ENCODE measurements at places on chromosomes 6 and 20. TPM values are rescaled to one million over a fixed set of nuclear protein-coding genes. Genes with fewer than 3 reads are reported as not detected.

DNA sequence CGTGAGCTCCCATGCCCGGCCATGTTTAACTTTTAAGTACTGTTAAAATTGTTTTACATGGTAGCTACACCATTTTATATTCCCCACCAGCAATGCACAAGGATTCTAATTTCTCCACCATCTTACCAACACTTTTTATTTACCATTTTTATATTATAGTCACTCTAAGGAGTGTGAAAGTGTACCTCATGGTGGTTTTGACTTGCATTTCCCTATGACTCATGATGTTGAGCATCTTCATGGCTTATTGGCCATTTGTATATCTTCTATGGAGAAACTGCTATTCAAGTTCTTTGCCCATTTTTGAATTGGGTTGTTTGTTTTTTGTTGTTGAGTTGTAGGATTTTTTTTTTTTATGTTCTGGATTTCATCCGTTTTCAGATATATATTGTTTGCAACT is 15.6 kb upstream of the BPHL start:
- DNase-seq = no peak
- H3K27me3 ChIP-seq = no peaks in the 10 kb centered on the region
- peaks cover 4% of the 10 kb centered on the region for H3K4me1 ChIP-seq
- peaks cover 61% of the 10 kb centered on the region for H3K36me3 ChIP-seq
- H3K4me3 ChIP-seq = no peak overlapping the region

GRCh38 chr6:81933608-81934051 is 181.1 kb upstream of the TENT5A start:
- no peaks in the 10 kb centered on the region for H3K27me3 ChIP-seq
- no peak overlapping the region for H3K27ac ChIP-seq
- H3K4me3 ChIP-seq = no peak overlapping the region
- no peaks in the 10 kb centered on the region for H3K36me3 ChIP-seq

DNA sequence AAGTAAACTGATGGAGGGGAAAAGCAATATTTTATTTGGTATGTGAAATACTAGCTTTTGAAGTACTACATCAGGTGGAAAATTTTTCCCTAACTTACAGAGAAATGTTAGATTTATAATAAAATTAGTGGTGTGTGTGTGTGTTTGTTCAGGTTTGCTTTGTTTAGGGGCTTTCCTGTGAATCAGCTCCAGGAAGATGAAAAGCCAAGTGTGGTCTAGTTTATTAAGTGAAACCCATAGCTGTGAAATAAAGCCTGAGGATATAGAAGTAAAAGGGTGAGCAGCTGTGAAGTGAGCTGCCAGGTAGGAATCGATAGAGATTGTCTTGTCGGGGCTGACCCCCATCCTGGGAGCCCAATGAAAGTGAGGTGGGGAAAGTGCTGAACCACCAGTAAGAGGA is 347.6 kb upstream of the IMPG1 start:
- no peaks in the 10 kb centered on the region for H3K36me3 ChIP-seq
- no peak for DNase-seq
- H3K4me1 ChIP-seq = no peaks in the 10 kb centered on the region
- no peaks in the 10 kb centered on the region for H3K27me3 ChIP-seq

DNA sequence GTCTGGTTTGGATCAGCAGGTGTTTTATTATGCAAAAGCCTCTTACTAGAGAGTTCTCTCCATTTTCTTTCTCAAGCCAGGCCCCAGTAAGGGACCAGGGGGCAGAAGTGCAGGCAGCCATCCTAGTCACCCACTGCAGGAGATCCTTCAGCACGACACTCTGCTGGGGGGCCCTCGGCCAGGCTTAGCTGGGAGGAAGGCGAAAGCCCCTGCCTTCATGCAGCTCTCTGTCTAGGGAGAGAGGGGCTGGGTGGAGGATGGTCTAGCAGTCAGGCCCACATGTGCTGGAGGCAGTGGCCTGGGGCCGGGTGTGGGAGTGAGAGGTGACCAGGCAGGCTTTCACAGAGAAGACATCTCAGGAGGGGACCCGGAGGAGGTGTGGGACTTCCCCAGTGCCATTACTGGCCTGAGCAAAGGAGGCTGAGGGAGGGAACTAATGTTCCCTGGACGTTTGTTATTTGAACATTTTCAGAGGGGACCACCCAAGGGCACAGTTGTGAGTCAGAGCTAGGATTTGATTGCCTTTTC is 33.5 kb upstream of the VSTM2L start:
- H3K27me3 ChIP-seq = no peaks in the 10 kb centered on the region
- no peak for DNase-seq
- H3K36me3 ChIP-seq = peaks cover 17% of the 10 kb centered on the region
- H3K27ac ChIP-seq = no peak overlapping the region

- no peak for DNase-seq
- no peaks in the 10 kb centered on the region for H3K36me3 ChIP-seq
- no peaks in the 10 kb centered on the region for H3K27me3 ChIP-seq
These were observed 404.4 kb upstream of the GJE1 start for GRCh38 chr6:141728330-141728729.

DNA sequence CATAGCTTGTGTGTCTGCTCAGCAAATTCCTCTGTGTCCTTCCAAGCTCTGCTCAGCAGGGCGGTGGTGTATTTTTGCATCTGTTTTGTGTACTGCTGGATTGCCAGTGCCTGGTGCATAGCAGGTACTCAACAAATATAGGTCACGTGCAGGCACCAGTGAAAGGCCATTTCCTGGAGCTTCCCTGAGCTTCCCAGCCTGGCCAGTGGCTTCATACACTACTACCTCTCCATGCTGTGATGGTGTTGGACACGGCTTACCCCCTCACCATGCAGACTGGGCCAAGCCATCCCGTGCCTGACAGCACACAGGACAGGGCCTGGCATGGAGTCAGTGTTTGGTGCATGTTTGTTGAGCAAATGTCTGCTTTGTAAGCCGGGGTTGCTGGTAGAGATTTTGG is 7.7 kb upstream of the PHACTR3 start:
- H3K4me1 ChIP-seq = no peaks in the 10 kb centered on the region
- no peak overlapping the region for H3K4me3 ChIP-seq
- no peak for DNase-seq
- H3K36me3 ChIP-seq = no peaks in the 10 kb centered on the region
- H3K27me3 ChIP-seq = peaks cover 27% of the 10 kb centered on the region
- no peak overlapping the region for H3K27ac ChIP-seq

GRCh38 chr6:24795106-24795505 is 3.6 kb downstream of the ARMH2 start:
- H3K36me3 ChIP-seq = peaks cover 4% of the 10 kb centered on the region
- H3K4me3 ChIP-seq = no peak overlapping the region
- H3K27me3 ChIP-seq = no peaks in the 10 kb centered on the region
- no peak overlapping the region for H3K27ac ChIP-seq
- no peak for DNase-seq
- peaks cover 19% of the 10 kb centered on the region for H3K4me1 ChIP-seq

- H3K27ac ChIP-seq = no peak overlapping the region
- peaks cover 11% of the 10 kb centered on the region for H3K4me1 ChIP-seq
These were observed 15.2 kb downstream of the DSE start for GRCh38 chr6:116385921-116386320.

- no peaks in the 10 kb centered on the region for H3K4me1 ChIP-seq
- peaks cover 2% of the 10 kb centered on the region for H3K27me3 ChIP-seq
- DNase-seq = no peak
- no peaks in the 10 kb centered on the region for H3K36me3 ChIP-seq
These were observed 109.6 kb upstream of the MAP3K4 start for GRCh38 chr6:160882006-160882405.

- no peaks in the 10 kb centered on the region for H3K27me3 ChIP-seq
- H3K36me3 ChIP-seq = no peaks in the 10 kb centered on the region
- no peak overlapping the region for H3K4me3 ChIP-seq
- no peaks in the 10 kb centered on the region for H3K4me1 ChIP-seq
- no peak for DNase-seq
These were observed 437.7 kb downstream of the COL12A1 start for GRCh38 chr6:74768120-74768519.

DNA sequence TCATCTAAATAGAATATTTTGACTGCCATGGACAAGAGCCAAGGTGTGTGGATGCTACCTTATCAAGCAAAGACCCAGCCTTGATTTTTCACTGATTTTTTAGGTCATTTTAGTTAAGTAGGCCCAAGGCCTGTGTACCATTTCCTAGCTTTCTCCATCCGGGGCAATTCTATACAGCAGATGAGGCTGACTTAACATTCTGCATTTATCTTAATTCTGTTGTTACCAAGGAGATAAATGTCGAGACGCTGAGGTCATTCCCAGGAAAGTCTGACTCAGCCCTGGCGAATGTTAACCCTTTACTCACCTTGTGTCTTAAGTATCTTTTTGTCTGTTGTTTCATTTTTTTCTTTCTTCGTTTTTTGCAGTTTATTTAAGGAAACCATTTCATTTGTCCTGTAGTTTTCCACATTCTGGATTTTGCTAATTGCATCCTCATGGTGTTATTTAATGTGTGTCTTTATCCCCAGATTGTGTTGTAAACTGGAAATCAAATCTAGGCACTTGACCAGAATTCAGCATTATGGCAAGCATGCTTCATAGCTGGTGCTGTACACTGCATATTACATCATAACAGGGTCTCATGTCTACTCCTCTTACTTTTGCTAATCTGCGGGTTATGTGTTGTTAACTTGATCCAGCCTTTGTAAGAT is 277.0 kb downstream of the CDKAL1 start:
- no peaks in the 10 kb centered on the region for H3K27me3 ChIP-seq
- no peak overlapping the region for H3K27ac ChIP-seq
- H3K4me3 ChIP-seq = no peak overlapping the region
- peaks cover 18% of the 10 kb centered on the region for H3K36me3 ChIP-seq
- no peak for DNase-seq
- H3K4me1 ChIP-seq = no peaks in the 10 kb centered on the region

GRCh38 chr20:46255440-46256104 is 52.7 kb downstream of the CDH22 start:
- H3K4me3 ChIP-seq = no peak overlapping the region
- DNase-seq = no peak
- no peaks in the 10 kb centered on the region for H3K4me1 ChIP-seq
- no peak overlapping the region for H3K27ac ChIP-seq
- H3K36me3 ChIP-seq = no peaks in the 10 kb centered on the region
- peaks cover 29% of the 10 kb centered on the region for H3K27me3 ChIP-seq

GRCh38 chr6:139888681-139889122 is 514.3 kb upstream of the CITED2 start:
- no peak overlapping the region for H3K27ac ChIP-seq
- H3K4me3 ChIP-seq = no peak overlapping the region
- H3K36me3 ChIP-seq = no peaks in the 10 kb centered on the region
- H3K4me1 ChIP-seq = no peaks in the 10 kb centered on the region
- DNase-seq = no peak
- peaks cover 9% of the 10 kb centered on the region for H3K27me3 ChIP-seq

- no peaks in the 10 kb centered on the region for H3K36me3 ChIP-seq
- no peak for DNase-seq
- H3K4me3 ChIP-seq = no peak overlapping the region
- no peaks in the 10 kb centered on the region for H3K27me3 ChIP-seq
- H3K4me1 ChIP-seq = no peaks in the 10 kb centered on the region
- no peak overlapping the region for H3K27ac ChIP-seq
These were observed 313.7 kb upstream of the TBX18 start for GRCh38 chr6:85078058-85078457.

DNA sequence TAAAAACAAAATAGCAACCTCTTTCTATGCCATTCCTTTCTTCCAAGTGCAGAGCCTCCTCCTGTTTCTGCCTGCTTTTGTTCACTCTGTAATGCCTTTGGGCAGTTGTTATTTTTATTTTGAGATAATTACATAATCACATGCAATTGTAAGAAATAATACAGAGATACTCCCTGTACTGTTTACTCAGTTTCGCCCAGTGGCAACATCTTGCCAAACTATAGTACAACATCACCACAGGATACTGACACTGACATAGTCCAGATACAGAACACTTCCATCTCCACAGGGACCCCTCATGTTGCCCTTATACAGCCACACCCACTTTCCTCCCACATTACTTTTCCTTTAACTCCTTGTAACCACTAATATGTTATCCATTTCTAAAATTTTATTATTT is 59.7 kb downstream of the BANF2 start:
- no peak for DNase-seq
- H3K27me3 ChIP-seq = no peaks in the 10 kb centered on the region
- H3K4me1 ChIP-seq = no peaks in the 10 kb centered on the region
- H3K27ac ChIP-seq = no peak overlapping the region
- H3K4me3 ChIP-seq = no peak overlapping the region

DNA sequence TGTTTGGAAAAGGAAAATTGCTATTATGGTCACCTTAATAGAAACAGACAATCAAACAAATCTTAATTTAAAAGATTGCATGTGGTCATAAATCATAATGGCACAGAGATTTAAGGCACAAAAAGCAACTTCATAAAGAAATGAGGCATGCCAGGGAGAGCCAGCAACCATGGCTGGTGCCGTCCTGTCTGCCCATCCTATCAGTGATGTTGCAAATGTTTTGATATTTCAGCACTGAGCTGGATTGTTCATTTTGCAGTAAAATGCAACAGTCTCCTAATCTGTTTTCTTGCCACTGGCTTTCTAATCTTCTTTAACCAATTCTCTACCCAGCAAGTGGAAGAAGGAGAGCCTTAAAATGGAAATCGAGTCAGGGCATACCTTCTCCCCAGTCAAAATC is 249.8 kb downstream of the SAMD5 start:
- no peak overlapping the region for H3K4me3 ChIP-seq
- DNase-seq = no peak
- no peaks in the 10 kb centered on the region for H3K4me1 ChIP-seq
- H3K36me3 ChIP-seq = no peaks in the 10 kb centered on the region
- H3K27me3 ChIP-seq = no peaks in the 10 kb centered on the region

GRCh38 chr6:119348748-119349360 is 707 bp downstream of the MAN1A1 start:
- H3K27ac ChIP-seq = peak overlapping the region; percentile 94
- peaks cover 53% of the 10 kb centered on the region for H3K4me1 ChIP-seq
- H3K36me3 ChIP-seq = peaks cover 35% of the 10 kb centered on the region
- H3K27me3 ChIP-seq = no peaks in the 10 kb centered on the region

DNA sequence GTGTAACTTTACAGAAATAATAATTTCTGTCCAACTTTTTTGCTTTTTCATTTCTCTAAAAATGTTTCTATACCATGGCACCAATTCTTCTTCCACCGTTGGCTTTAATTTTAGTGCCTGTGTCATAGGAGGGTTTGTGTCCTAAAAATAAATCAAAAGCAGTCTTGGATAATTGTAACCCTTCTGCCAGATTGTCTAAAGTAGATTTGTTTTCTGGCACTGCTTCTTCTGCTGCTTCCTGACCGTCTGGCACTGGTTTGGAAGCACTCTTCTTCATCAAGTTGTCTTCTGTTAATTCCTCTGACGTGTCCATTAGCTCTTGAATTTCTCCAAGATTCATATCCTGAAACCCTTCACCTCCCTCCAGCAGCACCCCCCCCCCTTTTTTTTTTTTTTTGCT is 33.1 kb downstream of the SCAF8 start:
- DNase-seq = no peak
- no peak overlapping the region for H3K4me3 ChIP-seq
- H3K36me3 ChIP-seq = peaks cover 14% of the 10 kb centered on the region
- H3K4me1 ChIP-seq = peaks cover 22% of the 10 kb centered on the region
- H3K27ac ChIP-seq = no peak overlapping the region

GRCh38 chr20:34709044-34709830 is 5.1 kb downstream of the TP53INP2 start:
- peaks cover 35% of the 10 kb centered on the region for H3K4me1 ChIP-seq
- peaks cover 7% of the 10 kb centered on the region for H3K27me3 ChIP-seq
- DNase-seq = peak; percentile 94
- H3K4me3 ChIP-seq = peak overlapping the region; percentile 89
- H3K27ac ChIP-seq = peak overlapping the region; percentile 92
- peaks cover 19% of the 10 kb centered on the region for H3K36me3 ChIP-seq

EPPIN gene
- not detected for total RNA-seq

OSTM1 gene
- total RNA-seq = 14.6 TPM

ZSWIM1 gene
- 10.4 TPM for total RNA-seq

HLA-DQB2 gene
- total RNA-seq = 0.28 TPM

MCCD1 gene
- total RNA-seq = not detected

OPRL1 gene
- 0.28 TPM for total RNA-seq

SMOC2 gene
- total RNA-seq = not detected

SYTL3 gene
- total RNA-seq = 106 TPM

OTOR gene
- not detected for total RNA-seq

HLA-DMB gene
- total RNA-seq = 0.75 TPM

TP53TG5 gene
- not detected for total RNA-seq

RNF8 gene
- 32.0 TPM for total RNA-seq
